ENCODE measurements at places on chromosomes 3 and 15. TPM values are rescaled to one million over a fixed set of nuclear protein-coding genes. Genes with fewer than 3 reads are reported as not detected.

Gene MINAR1
- total RNA-seq = 2.5 TPM

- peak; percentile 45 for DNase-seq
- peaks cover 15% of the 10 kb centered on the region for H3K4me1 ChIP-seq
- H3K4me3 ChIP-seq = no peak overlapping the region
- H3K27me3 ChIP-seq = no peaks in the 10 kb centered on the region
Measured at GRCh38 chr15:31360843-31361763, 34.5 kb downstream of the KLF13 start.

- H3K4me1 ChIP-seq = peaks cover 13% of the 10 kb centered on the region
- H3K27ac ChIP-seq = no peak overlapping the region
- H3K27me3 ChIP-seq = no peaks in the 10 kb centered on the region
- peaks cover 37% of the 10 kb centered on the region for H3K36me3 ChIP-seq
- H3K4me3 ChIP-seq = no peak overlapping the region
Measured at GRCh38 chr15:63612300-63612699, 15.1 kb downstream of the FBXL22 start.

GRCh38 chr15:98169551-98169950 lies 209.0 kb downstream of the ARRDC4 start:
- no peaks in the 10 kb centered on the region for H3K27me3 ChIP-seq

DNA sequence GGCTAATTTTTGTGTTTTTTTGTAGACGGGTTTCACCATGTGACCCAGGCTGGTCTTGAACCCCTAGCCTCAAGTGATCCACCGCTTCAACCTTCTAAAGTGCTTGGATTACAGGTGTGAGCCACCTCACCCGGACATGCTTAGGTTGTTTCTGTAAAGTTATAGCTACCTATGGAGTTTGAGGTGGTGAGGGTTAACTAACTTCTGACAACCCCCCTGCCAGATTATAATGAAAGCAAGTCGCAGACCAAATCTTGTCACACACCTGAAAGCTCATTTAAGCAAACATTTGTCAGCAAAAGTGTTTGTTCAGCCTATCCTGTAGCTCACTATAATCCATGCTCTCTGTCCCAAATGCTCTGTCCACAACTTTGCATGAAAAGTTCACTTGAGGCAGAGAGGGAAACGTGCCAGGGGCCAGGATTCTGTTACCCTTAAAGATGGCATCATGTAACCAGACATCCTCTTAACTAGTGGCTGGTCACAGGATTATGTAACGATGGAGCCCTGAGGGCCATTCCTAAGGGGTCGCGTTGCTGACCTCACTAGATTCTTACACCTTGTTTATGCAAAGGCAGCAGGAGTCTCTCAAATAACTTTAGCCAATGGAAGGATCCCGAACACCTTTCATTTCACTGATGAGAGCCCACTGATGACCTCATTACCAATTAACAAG lies 24.1 kb upstream of the SENP5 start:
- no peaks in the 10 kb centered on the region for H3K36me3 ChIP-seq
- H3K27me3 ChIP-seq = no peaks in the 10 kb centered on the region
- H3K4me1 ChIP-seq = no peaks in the 10 kb centered on the region
- no peak overlapping the region for H3K27ac ChIP-seq
- no peak overlapping the region for H3K4me3 ChIP-seq

- peaks cover 27% of the 10 kb centered on the region for H3K4me1 ChIP-seq
- peak overlapping the region; percentile 57 for H3K27ac ChIP-seq
- H3K4me3 ChIP-seq = no peak overlapping the region
Measured at GRCh38 chr3:197793247-197793646, 2.2 kb downstream of the LRCH3 start.

GRCh38 chr3:136733317-136733833 lies 18.8 kb downstream of the STAG1 start:
- no peak overlapping the region for H3K27ac ChIP-seq
- no peaks in the 10 kb centered on the region for H3K27me3 ChIP-seq
- no peak overlapping the region for H3K4me3 ChIP-seq
- H3K4me1 ChIP-seq = peaks cover 1% of the 10 kb centered on the region

DNA sequence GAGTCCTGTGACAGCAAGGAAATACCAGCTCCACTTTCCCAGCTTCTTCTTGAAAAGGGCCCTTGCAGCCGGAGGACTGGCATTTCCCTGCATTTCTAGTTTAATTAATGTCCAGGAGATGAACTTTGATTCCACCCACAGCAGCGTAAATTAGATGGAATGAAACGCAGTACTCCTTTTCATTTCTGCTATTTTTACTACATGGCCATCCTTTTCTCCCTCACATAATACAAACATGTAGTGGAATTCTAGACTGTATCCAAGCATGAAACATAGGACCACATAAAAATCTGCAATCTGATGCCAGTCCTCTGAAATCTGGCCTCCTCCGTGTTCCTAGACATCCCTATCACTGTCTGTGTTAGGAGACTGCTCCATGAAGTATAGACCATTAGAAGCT lies 403.2 kb downstream of the NR2F2 start:
- no peak for DNase-seq
- H3K4me1 ChIP-seq = no peaks in the 10 kb centered on the region

GRCh38 chr3:179265875-179266274 lies 15.0 kb upstream of the KCNMB3 start:
- H3K36me3 ChIP-seq = no peaks in the 10 kb centered on the region
- H3K4me3 ChIP-seq = no peak overlapping the region

- H3K4me1 ChIP-seq = peaks cover 14% of the 10 kb centered on the region
- H3K27me3 ChIP-seq = no peaks in the 10 kb centered on the region
- no peak overlapping the region for H3K4me3 ChIP-seq
- no peaks in the 10 kb centered on the region for H3K36me3 ChIP-seq
- no peak overlapping the region for H3K27ac ChIP-seq
Measured at GRCh38 chr3:119195911-119196310, 22.5 kb downstream of the UPK1B start.

GRCh38 chr15:25401501-25401900 lies 37.3 kb downstream of the UBE3A start:
- peak overlapping the region; percentile 46 for H3K27ac ChIP-seq
- peak; percentile 45 for DNase-seq
- peaks cover 13% of the 10 kb centered on the region for H3K4me1 ChIP-seq
- H3K36me3 ChIP-seq = peaks cover 12% of the 10 kb centered on the region

DNA sequence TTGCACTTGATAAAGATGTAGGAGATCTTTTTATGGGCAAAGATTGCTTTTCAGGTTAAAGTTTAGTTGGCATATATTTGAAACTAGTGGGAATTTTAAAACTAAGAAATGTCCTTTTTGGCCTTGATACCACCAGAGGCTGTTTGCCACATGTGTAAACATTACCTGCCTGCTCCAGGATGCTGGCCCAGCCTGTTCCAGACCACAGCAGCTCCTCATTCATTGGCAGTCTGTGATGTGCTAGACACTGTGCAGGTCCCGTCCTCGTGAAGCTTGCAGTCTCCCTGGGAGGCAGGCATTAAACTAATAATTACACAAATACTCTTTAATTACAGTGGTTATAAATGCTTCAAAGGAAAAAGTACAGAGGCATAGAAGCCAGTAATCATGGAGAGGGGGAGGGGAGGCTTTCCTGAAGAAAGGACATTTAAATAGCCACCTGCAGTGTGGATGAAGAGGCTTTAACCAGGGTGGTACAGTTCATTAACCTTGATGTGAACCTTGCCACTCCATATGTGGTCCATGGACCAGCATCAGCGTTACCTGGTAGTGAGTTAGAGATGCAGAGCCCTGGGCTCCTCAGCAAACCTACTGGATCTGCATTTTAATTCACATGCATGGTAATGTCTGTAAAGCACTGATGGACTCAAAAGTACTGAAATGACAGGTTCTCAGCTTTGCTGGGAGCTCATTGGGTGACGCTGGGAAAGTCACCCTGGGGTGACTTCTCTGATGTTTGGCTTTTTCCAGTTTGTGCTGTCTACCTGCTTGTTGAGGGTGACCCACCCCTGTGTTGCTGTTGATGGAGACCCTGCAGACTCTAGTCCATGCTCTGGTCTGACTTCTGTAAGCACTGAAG lies 5.3 kb downstream of the ZNF710 start:
- peaks cover 28% of the 10 kb centered on the region for H3K4me1 ChIP-seq
- no peak for DNase-seq
- no peaks in the 10 kb centered on the region for H3K27me3 ChIP-seq
- H3K27ac ChIP-seq = peak overlapping the region; percentile 2
- H3K36me3 ChIP-seq = no peaks in the 10 kb centered on the region
- no peak overlapping the region for H3K4me3 ChIP-seq

GRCh38 chr3:15638193-15638890 lies 36.8 kb downstream of the BTD start:
- peak overlapping the region; percentile 93 for H3K27ac ChIP-seq
- no peaks in the 10 kb centered on the region for H3K36me3 ChIP-seq
- no peaks in the 10 kb centered on the region for H3K27me3 ChIP-seq
- no peak overlapping the region for H3K4me3 ChIP-seq
- peaks cover 54% of the 10 kb centered on the region for H3K4me1 ChIP-seq
- peak; percentile 11 for DNase-seq

DNA sequence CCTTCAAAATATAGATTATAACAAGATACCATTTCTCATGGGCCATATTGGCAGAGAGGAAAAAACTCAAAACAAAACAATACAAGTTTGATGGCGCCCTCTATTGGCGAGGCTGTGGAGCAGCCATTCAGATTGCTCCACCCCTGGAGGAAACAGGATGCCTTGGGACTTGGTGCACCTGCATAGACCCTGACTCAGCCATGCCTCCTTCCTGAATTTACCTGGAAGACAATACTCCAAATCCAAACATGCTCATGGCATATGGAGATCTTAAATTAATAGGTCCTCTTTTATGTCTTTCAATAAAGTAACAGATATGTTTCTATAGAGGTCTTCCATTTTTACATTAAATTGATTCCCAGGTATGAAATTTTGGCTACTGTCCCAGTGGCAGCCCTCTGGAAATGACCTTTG lies 90.0 kb downstream of the APBA2 start:
- H3K27me3 ChIP-seq = no peaks in the 10 kb centered on the region
- DNase-seq = no peak
- peaks cover 11% of the 10 kb centered on the region for H3K4me1 ChIP-seq
- H3K36me3 ChIP-seq = no peaks in the 10 kb centered on the region
- H3K27ac ChIP-seq = no peak overlapping the region
- no peak overlapping the region for H3K4me3 ChIP-seq

DNA sequence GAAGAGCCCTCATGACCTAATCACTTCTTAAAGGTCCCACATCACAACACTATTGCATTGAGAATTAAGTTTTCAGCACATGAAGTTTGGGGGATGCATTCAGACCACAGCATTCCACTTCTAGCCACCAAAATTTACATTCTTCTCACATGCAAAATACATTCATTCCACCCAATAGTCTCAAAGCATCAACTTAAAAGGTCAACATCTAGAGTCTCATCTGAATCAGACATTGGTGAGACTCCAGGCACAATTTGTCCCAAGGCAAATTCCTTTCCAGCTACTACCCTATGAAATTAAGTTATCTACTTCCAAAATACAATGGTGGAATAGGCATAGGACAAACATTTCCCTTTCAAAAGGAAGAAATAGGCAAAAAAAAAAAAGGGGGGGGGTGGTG lies 64.9 kb downstream of the PLSCR2 start:
- H3K36me3 ChIP-seq = no peaks in the 10 kb centered on the region
- no peak overlapping the region for H3K4me3 ChIP-seq
- DNase-seq = no peak
- H3K27ac ChIP-seq = no peak overlapping the region
- no peaks in the 10 kb centered on the region for H3K4me1 ChIP-seq

DNA sequence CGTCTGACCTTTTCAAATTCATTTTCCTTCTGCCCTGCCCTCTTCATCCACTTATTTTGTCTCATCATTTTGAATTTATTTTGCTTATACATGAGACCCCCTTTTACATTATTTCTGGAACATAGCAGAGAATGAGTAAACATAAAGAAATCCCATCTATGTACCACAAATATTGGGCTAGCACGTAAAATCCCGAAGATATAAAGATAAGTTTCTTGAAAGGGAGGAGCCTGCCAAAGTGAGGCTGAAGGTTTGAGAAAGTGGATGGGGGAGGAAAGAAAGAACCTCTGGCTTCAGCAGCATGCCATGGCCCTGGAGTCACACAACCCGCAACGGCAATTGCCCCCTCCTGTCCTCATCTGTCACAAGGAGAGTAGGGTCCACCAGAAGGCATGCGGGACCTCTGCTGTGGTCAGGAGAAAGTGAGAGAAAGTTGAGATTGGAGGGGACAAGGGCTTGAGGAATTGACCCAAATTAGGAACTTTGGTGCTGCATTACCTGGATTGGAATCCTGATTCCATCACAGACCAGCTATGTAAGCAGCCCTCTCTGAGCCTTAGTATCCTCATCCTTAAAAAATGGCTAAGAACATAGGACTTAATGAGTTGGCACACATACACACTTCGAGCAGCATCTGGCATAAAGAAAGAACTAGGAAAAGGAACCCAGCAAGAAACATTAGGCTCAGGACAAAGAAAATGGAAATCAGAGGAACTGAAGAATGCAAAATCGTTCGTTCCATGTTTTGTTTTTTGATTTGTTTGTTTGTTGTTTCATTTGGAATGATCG lies 53.7 kb upstream of the GYG1 start:
- H3K27me3 ChIP-seq = no peaks in the 10 kb centered on the region
- no peak overlapping the region for H3K4me3 ChIP-seq
- peaks cover 10% of the 10 kb centered on the region for H3K4me1 ChIP-seq
- no peak for DNase-seq
- no peak overlapping the region for H3K27ac ChIP-seq

- H3K36me3 ChIP-seq = no peaks in the 10 kb centered on the region
- H3K27me3 ChIP-seq = no peaks in the 10 kb centered on the region
- no peak overlapping the region for H3K4me3 ChIP-seq
- DNase-seq = no peak
- no peaks in the 10 kb centered on the region for H3K4me1 ChIP-seq
Measured at GRCh38 chr15:84859651-84860050, 24.8 kb upstream of the SLC28A1 start.

- H3K36me3 ChIP-seq = no peaks in the 10 kb centered on the region
- no peaks in the 10 kb centered on the region for H3K4me1 ChIP-seq
- H3K27ac ChIP-seq = no peak overlapping the region
- no peaks in the 10 kb centered on the region for H3K27me3 ChIP-seq
Measured at GRCh38 chr15:42401544-42402454, 42.5 kb downstream of the CAPN3 start.

GRCh38 chr15:40958146-40958545 lies 4.9 kb downstream of the CHAC1 start:
- H3K36me3 ChIP-seq = peaks cover 6% of the 10 kb centered on the region
- H3K27me3 ChIP-seq = no peaks in the 10 kb centered on the region
- no peak overlapping the region for H3K4me3 ChIP-seq
- H3K27ac ChIP-seq = no peak overlapping the region
- no peak for DNase-seq

GRCh38 chr3:29409409-29409808 lies 128.5 kb downstream of the RBMS3 start:
- H3K27me3 ChIP-seq = no peaks in the 10 kb centered on the region
- peak; percentile 64 for DNase-seq
- H3K4me3 ChIP-seq = no peak overlapping the region
- H3K27ac ChIP-seq = peak overlapping the region; percentile 26
- no peaks in the 10 kb centered on the region for H3K36me3 ChIP-seq

Gene MRAS
- 80.7 TPM for total RNA-seq

Gene CLRN1
- not detected for total RNA-seq

Gene NPAP1
- not detected for total RNA-seq

Gene ADAMTS17
- total RNA-seq = under 0.01 TPM

Gene CPLX3
- not detected for total RNA-seq

Measured in osteoblast (primary cell).